ENCODE measurements at places on chromosomes 12 and 14.

DNA sequence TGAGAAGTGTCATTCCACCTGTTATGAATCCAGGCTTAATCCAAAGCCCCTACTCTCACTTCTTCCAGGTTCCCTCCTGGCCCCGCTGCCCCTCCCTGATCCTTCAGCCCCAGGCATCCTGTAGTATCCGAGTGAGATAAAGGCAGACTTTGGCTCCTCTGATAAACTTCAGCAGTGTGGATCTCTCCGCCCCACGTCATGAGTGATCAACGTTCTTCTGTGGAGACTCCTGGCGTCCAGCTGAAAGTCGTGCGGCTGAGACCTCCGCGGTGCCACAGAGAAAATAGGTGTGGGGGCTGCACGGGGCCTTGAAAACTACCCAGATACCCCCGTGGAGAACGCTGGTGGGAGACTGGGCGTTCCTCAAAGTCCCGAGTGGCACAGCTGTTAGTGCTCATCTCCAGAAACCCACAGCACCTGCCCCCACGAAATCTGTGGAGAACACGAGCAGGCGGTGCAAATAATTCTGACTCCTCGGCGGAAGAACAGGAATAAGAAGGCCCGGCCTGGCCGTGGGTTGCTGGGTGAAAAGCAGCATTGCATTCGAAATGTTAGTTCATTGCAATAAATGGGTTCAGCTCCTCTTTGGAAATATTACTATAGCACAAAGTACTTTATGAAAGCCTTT, 180.0 kb upstream of the RGS6 start:
- DNase-seq, result no peak

DNA sequence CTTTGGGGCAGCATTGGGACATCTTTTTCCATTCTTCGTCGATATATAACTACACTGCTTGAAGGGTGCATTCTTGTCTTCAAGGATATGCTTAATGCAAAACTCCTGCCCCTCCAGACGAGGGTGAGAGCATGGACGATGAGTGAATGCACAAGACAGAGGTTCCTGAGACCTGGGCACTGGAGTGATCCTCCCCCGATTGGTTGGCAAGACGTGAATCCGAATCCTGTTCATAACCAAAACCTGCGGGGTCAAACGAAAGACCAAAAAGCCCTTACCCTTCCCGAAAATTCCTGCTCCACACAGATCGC, 684 bp downstream of the KANSL2 start:
- no peak for DNase-seq

DNA sequence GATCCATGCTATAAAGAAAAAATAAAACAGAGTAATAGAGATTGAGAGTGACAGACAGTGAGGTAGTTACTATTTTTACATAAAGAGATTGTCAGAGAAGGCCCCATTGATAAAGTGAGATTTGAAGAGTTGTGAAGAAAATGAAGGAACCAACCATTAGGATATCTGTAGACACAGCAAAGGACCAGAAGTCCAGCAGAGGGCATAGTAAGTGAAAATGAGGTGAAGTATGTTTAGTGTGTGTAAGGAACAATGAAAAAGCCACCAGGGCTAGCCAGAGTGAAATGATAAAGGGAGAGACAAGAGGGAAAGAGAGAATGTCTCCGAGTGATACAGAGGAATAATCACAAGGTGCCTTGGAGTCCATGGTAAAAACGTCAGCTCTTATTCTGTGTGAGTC, 411.0 kb downstream of the NELL2 start:
- DNase-seq, result no peak

DNA sequence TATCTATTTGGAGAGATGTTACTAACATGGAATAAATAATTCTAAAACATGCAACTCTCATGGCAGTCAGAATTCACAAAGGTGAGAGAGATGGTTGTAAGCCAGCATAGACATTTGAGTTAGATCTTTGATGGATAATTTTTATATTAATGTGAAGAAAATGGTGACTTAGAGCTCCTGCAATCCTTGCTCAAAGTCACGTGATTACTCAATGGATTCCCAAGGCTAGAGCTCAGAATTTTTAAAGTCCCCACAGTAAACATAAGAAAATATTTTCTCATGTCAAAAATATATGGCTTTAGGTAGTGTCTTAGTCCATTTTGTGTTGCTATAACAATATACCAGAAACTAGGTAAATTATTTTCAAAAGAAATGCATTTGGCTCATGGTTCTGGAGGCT, 281.5 kb upstream of the PRKD1 start:
- DNase-seq, result no peak

DNA sequence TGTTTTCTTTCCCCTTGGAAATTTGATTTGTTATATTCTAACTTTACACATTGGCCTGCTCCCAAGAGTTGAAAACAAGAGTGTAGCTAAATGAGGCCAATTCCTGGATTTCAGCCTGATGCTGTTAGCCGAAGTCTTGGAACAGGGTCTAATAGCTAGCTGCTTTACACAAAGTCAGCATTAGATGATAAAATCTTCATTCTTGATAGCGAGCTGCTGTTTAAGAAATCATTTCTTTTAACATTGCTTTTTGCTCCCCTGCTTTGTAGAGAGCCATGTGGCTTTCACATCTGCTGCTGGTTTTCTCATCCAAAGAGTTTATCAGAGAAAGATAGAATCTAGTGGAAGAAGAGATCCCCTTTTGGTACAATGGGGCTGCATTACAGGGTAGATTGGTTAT, 22.3 kb downstream of the FBXW8 start:
- DNase-seq, result no peak

- DNase-seq, result no peak
These were observed 121.9 kb downstream of the ANO6 start for GRCh38 chr12:45337835-45338234.

- DNase-seq, result no peak
These were observed 1.2 kb upstream of the GIT2 start for GRCh38 chr12:109997393-109997792.

DNA sequence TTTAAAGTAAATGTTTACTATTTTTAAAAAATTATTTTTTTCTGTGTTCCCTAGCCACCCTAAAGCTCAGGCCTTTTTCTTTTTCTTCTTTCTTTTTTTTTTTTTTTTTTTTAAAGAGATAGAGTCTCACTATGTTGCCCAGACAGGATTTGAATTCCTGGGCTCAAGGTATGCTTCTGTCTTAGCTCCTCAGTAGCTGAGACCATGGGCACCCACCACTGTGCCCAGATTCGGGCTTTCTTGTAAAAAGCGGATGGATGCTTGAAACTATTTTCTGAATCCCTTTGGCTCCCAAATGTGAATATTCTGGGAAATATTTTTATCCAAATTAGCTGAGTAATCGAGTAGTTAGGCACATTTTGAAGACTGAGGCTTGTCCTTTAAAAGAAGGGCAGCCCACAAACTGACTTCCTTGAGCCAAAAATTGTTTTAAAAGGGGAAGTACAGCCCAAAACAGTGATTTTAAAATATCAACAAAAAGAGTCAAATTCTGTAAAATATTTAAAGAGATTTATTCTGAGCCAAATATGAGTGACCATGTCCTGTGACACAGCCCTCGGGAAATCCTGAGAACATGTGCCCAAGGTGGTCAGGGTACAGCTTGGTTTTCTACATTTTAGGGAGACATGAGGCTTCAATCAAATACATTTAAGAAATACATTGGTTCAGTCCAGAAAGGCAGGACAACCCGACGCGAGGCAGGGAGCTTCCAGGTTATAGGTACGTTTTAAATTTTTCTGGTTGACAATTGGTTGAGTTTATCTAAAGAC, 28.8 kb upstream of the HIGD1C start:
- DNase-seq, result no peak

GRCh38 chr14:66099451-66099850, 386.7 kb upstream of the CCDC196 start:
- DNase-seq, result no peak

GRCh38 chr14:104546591-104547309, 32.8 kb upstream of the C14orf180 start:
- no peak for DNase-seq

GRCh38 chr14:31138301-31138700, 69.3 kb downstream of the HECTD1 start:
- DNase-seq, result no peak

DNA sequence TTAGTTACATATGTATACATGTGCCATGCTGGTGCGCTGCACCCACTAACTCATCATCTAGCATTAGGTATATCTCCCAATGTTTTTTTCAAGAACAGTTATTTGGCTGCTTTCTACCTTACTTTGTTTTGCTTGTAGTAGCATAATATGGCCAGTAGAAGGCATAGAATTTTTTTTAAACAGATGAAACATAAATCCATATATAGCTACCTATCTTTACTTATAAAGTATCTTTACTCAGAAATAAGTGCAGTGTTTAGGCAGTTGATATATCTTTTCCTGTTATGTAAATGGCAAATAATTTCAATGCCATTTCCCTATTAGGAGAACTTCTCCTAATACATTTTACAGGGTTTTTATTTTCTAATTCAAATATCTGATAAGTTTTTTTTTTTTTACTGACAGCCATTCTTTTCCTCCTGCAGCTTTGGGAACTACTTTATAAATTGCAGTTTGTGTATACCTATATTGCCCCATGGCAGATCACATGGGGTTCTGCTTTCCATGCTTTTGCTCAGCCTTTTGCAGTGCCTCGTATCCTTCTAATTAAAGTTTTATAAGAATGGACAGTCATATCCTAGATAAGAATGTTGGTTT, 143.1 kb downstream of the PCNX1 start:
- no peak for DNase-seq

GRCh38 chr12:121911824-121912585, 6.4 kb upstream of the CFAP251 start:
- no peak for DNase-seq

GRCh38 chr12:40033242-40033630, 72.6 kb downstream of the SLC2A13 start:
- DNase-seq, result no peak

DNA sequence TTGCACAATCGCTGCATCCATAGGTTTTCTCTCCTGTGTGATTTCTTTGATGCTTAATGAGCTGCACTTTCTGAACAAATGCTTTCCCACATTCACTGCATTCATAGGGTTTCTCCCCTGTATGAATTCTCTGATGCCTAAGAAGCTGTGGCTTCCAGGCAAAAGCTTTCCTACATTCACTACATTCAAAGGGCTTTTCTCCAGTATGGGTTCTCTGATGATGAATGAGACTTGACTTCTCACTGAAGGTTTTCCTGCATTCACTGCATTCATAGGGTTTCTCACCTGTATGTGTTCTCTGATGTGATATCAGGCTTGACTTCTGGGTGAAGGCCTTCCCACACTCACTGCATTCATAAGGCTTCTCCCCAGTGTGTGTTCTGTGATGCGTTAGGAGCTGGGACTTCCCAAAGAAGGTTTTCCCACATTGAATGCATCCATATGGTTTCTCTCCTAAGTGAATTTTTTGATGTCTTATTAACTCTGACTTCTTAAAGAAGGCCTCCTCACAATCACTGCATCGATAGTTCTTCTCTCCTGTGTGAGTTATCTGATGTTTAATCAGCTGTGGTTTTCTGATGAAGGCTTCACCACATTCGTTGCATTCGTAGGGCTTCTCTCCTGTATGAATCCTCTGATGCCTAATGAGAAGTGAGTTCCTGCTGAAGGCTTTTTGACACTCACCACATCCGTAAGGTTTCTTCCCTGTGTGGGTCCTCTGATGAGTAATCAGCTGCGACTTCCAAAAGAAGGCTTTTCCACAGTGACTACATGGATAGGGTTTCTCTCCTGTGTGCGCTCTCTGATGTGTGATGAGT, 30.3 kb downstream of the ZNF605 start:
- no peak for DNase-seq

DNA sequence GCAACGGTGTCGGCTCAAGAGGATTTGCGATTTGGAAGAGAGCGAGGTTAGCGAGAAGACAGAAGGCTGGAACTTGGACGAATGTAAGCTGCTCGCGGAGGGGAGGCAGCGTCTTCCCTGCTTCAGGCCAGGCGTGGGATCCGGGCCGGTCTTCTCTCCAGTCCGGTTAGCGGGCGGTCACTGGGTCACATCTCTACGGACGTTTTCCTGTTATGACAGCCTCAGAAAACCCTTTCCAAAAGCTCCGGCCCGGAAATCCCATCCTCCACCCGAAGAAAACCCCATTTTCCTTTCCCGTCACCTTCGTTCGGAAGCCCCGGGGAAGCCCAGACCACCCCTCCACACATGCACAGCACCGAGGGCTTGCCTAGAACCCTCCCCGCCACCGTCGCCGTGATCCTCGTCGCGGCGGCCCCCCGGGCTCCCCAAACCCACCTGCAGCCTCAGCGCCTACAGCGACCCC, 268 bp downstream of the NDUFB1 start:
- no peak for DNase-seq

- DNase-seq, result no peak
These were observed 56.8 kb downstream of the BTG1 start for GRCh38 chr12:92088805-92089204.

GRCh38 chr14:51368721-51369163, 128.7 kb downstream of the TMX1 start:
- no peak for DNase-seq

- no peak for DNase-seq
These were observed 62.8 kb downstream of the SRRM4 start for GRCh38 chr12:119044094-119044493.

- DNase-seq, result peak; percentile 60
These were observed 617.6 kb downstream of the LRFN5 start for GRCh38 chr14:42224053-42224888.

- DNase-seq, result no peak
These were observed 40.2 kb upstream of the DICER1 start for GRCh38 chr14:95197551-95197950.

DNA sequence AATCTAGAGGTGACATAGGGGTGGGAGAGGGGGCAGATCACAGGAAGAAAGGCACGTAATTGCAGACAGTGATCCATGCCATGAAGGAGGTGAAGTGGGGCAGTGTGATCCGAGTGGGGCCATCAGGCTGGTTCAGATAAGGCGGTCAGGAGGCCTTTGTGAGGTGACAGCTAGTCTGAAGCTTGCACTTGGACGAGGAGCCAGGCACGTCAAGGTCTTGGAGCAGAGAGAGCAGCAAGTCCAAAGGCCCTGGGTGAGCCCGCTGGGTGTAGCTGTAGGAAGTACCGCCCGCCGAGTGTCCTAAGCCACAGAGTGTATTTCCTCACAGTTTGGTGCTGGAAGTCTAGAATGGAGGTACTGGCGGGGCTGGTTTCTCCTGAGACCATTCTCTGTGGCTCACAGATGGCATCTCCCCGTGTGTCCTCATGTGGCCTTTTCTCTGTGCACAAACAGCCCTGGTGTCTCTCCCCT, 23.6 kb downstream of the RHOF start:
- no peak for DNase-seq

DNA sequence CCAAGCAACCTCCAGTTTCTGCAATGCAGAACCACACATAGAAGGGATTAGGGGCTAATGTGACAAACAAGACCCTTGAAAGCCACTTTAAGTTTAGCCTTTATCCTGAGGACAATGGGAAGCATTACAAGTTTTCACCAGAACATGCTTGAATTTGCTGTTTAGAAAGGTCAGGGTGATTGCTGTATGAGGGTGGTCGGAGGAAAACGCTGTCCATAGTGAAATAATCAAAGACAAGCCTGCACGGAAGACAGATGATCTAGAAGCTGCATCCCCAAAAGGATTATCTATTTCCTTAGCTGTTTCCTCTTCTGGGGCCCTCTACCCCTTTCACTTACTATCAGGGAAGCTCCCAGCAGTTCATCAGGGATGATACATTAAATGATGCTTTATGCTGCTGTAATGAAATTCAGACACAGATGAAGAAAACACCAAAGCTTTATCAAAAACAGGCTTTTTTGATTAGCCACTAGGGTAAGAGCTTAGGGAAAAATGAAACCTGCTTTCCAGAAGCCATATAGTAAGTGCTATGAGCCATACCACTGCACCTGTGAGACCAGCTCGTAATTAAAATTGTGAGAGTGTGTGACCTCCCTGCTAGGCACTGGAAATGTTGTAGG, 6.5 kb downstream of the HAL start:
- no peak for DNase-seq

- DNase-seq, result no peak
These were observed 82.7 kb downstream of the KTN1 start for GRCh38 chr14:55662752-55663151.

- DNase-seq, result no peak
These were observed 72.0 kb downstream of the PPP2R5E start for GRCh38 chr14:63470962-63471793.

All from NCI-H1436 (cell line).